ENCODE measurements at places on chromosomes 1 and 21. TPM values are rescaled to one million over a fixed set of nuclear protein-coding genes. Genes with fewer than 3 reads are reported as not detected.

The TEDDM1 gene
- total RNA-seq = not detected

The NCF2 gene
- 7.0 TPM for total RNA-seq

The RPS27 gene
- 8,421 TPM for total RNA-seq

The CD84 gene
- 14.4 TPM for total RNA-seq

The MATN1 gene
- 0.19 TPM for total RNA-seq

The FCRL1 gene
- total RNA-seq = 109 TPM

DNA sequence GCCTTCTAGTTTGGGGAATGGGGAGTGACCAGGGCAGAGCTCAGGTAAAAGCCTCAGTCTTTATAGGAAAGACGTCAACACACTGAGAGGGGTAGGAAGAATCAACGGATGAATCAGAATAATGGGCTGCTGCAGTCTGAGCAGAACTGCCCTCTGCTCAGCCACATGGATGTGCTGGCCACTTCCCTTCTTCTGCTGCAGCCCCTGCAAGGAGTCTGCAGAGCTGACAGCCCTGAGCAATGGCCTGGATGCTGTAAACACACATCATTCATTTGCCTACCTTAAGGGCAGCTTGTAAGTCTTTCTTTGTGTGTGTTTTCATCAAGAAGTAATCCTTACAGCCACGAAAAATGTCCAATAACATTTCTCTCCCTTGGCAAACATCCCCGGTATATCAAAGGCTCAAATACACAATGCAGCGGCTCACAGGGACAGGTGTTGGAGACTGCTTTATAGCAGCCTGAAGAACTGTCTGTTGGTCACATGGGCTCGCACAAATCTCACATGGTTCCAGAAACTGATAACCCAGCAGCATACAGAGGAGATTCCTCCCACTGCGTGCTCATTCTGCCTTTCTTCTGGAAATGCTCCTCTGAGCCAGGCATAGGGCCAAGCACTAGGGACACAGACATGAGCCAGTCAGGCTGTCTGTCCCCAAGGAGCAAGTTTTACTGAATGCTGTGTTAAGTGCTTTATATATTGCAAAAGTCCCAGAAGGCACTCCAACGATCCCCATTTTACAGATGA is 110.1 kb downstream of the HMGB4 start:
- no peak overlapping the region for H3K27ac ChIP-seq
- no peaks in the 10 kb centered on the region for H3K4me1 ChIP-seq
- no peak overlapping the region for H3K4me3 ChIP-seq
- no peaks in the 10 kb centered on the region for H3K27me3 ChIP-seq

GRCh38 chr21:34517491-34518245 is 5.7 kb upstream of the KCNE1 start:
- no peak overlapping the region for H3K27ac ChIP-seq
- H3K4me3 ChIP-seq = no peak overlapping the region
- H3K36me3 ChIP-seq = no peaks in the 10 kb centered on the region
- peak; percentile 66 for DNase-seq
- no peaks in the 10 kb centered on the region for H3K4me1 ChIP-seq
- H3K27me3 ChIP-seq = no peaks in the 10 kb centered on the region

DNA sequence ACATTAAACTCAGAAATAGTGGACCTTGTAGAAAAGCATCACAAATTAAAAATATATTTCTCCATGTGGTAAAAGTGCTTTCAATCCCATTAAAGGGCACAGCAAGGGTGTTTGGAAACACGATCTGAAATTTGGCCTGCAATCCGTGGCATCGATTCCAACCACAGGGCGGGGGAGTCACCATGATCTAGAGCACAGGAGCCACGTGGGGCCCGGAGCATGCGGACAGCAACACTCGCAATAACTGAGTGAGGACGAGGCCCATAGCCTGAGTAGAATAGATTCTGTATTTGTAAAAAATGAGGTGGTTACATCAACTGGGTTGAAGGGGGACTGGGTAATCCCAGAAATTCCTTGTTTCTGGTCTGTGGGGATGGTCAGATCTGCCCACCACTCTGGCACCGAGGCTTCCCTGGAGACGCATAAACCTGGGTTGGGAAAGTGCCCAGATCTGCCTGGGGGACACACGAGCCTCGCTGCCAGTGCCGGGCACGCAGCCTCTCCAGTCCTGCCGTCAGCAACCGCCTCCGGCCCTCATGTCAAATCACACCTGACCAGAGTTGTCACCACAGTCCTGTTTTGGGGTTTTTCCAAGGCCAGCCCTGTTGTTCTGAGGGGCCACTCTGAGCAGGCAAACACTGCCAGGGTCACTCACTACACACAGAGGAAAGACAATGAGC is 104.3 kb downstream of the PGBD5 start:
- no peak overlapping the region for H3K4me3 ChIP-seq
- no peak for DNase-seq
- no peaks in the 10 kb centered on the region for H3K27me3 ChIP-seq
- no peaks in the 10 kb centered on the region for H3K36me3 ChIP-seq
- no peaks in the 10 kb centered on the region for H3K4me1 ChIP-seq

- no peaks in the 10 kb centered on the region for H3K36me3 ChIP-seq
- DNase-seq = no peak
- no peaks in the 10 kb centered on the region for H3K4me1 ChIP-seq
- H3K27ac ChIP-seq = no peak overlapping the region
- no peak overlapping the region for H3K4me3 ChIP-seq
These were observed 6.4 kb downstream of the TTC22 start for GRCh38 chr1:54794451-54795355.

DNA sequence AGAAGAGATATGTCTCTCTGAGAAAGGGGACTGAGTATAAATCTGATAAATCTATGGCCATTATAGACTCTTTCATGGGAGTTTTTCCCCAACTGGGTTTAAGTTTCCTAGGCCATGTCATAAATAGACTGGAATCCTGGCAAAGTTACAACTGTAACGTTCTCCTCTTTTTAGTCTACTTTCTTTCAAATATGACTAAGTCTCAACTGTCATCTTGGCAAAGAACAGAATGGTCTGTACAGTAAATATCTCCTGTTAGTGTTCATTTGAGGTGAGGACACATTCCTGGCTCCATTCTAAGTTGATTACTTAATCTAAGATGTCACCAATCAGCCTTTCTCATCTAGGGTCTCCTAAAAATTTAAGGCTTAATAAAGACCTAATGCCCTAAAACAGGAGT is 300.5 kb downstream of the BRINP2 start:
- no peaks in the 10 kb centered on the region for H3K4me1 ChIP-seq

DNA sequence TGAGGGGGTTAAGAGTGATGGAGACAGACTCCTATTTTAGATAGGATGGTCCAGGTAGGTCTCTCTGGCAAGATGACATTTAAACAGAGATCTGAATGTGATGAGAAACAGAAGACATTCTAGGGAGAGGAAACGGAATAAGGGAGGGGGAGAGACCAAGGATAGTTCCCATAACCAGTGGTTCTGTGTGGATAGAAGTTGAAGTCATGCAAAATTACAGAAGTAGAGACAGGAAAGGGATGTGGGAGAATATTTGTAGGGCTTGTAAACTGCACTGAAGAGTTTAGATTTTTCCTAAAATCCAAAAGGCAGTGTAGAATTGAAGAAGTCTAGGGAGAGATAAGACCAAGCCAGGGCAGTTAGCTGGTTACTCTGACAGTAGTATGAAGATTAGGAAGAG is 200.6 kb downstream of the GRIK1 start:
- H3K4me1 ChIP-seq = no peaks in the 10 kb centered on the region
- H3K27me3 ChIP-seq = no peaks in the 10 kb centered on the region
- H3K4me3 ChIP-seq = no peak overlapping the region
- H3K27ac ChIP-seq = no peak overlapping the region

DNA sequence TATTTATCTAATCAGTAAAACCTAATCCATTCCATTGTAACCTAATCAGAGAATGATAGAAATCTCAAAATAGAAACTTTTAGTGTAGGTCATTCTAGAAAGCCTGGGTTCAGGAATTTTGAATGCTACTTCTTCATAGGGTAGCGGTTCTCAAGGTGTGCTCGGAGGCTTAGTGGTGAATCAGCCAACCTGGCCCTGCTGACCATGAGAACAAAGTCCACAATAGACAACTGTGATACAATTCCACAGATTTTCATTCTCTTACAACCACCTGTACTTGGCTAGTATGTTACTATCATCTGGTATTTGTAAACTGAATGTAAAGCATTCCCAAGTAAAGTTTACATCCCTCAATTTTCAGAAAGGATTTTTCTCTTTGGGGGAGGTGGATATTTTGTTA is 7.5 kb upstream of the PUM1 start:
- H3K27me3 ChIP-seq = no peaks in the 10 kb centered on the region
- no peaks in the 10 kb centered on the region for H3K36me3 ChIP-seq
- H3K27ac ChIP-seq = no peak overlapping the region
- H3K4me1 ChIP-seq = no peaks in the 10 kb centered on the region

DNA sequence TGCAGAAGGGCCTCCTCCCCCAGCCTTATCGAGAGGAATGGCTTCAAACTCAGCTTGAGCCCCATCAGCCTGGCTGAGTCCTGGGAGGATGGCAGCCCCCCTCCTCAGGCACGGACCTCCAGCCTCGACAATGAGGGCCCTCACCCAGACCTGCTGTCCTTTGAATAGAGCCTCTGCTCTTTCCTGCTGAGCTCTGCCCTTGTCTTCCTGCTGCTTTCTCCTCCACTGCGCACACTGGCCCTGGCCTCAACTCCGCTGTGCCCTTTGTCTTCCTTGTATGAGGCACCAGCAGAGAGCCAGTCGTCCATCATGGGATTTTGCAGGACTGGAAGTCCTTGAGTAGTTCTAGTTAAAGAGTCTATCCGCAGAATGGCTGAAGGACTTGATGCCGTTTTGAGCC is 2.0 kb downstream of the C1orf226 start:
- H3K4me1 ChIP-seq = no peaks in the 10 kb centered on the region
- no peaks in the 10 kb centered on the region for H3K36me3 ChIP-seq
- H3K27me3 ChIP-seq = no peaks in the 10 kb centered on the region
- no peak for DNase-seq

GRCh38 chr1:155979597-155980343 is 1.4 kb upstream of the ARHGEF2 start:
- peak; percentile 87 for DNase-seq
- H3K4me3 ChIP-seq = peak overlapping the region; percentile 91
- H3K36me3 ChIP-seq = peaks cover 4% of the 10 kb centered on the region
- H3K27me3 ChIP-seq = no peaks in the 10 kb centered on the region

DNA sequence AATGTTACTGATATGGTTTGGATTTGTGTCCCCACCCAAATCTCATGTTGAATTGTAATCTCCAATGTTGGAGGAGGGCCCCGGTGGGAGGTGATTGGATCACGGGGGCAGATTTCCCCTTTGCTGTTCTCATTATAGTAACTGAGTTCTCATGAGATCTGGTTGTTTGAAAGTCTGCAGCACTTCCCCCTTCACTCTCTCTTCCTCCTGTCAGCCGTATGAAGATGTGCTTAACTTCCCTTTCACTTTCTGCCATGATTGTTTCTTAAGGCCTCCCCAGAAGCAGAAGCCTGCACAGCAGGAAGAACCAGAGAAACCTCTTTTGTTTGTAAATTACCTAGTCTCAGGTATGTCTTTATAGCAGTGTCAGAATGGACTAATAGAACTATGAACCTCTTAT is 28.4 kb downstream of the TRIM33 start:
- H3K4me3 ChIP-seq = 0 out of 2 replicates have a peak overlapping the region, but pooled peaks have one; percentile 21
- DNase-seq = peak; percentile 75
- H3K4me1 ChIP-seq = peaks cover 35% of the 10 kb centered on the region
- H3K27ac ChIP-seq = peak overlapping the region; percentile 77
- H3K27me3 ChIP-seq = no peaks in the 10 kb centered on the region

DNA sequence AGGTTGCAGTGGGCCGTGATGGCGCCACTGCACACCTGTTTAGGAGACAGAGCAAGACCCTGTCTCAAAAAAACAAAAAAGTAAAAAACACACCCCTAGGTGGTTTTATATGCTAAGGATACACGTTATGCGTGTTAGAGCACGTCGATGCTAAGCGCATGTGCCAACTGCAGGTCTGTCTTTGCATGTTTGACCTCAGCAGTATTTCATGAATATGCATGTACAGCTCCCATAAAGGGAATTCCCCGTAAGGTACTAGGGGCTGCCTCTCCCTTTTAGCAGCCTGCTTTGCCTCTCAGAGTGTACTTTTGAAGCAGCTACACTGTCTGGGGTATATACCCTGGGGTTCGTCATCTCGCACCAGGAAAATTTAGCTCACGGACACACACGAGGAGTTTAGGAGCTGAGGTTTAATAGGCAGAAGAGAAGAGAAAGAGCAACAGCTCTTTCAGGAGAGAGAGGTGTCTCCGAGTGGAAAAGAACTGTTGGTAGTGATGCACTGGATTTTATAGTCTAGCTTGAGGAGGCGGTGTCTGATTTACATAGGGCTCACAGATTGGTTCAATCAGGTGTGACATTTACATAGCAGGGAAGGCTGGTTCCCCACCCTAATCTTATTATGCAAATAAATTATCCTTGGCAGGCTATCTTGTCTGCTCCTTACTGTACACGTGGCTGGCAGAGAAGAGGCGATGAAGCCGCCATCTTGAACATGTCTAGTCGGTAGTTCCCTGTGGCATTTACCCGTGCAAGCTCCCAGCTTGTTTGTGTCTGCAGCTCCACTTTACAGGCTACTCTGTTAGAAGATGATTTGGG is 4.2 kb upstream of the OTUD3 start:
- H3K4me1 ChIP-seq = peaks cover 6% of the 10 kb centered on the region
- peak; percentile 44 for DNase-seq
- H3K27me3 ChIP-seq = no peaks in the 10 kb centered on the region
- no peaks in the 10 kb centered on the region for H3K36me3 ChIP-seq
- no peak overlapping the region for H3K4me3 ChIP-seq

DNA sequence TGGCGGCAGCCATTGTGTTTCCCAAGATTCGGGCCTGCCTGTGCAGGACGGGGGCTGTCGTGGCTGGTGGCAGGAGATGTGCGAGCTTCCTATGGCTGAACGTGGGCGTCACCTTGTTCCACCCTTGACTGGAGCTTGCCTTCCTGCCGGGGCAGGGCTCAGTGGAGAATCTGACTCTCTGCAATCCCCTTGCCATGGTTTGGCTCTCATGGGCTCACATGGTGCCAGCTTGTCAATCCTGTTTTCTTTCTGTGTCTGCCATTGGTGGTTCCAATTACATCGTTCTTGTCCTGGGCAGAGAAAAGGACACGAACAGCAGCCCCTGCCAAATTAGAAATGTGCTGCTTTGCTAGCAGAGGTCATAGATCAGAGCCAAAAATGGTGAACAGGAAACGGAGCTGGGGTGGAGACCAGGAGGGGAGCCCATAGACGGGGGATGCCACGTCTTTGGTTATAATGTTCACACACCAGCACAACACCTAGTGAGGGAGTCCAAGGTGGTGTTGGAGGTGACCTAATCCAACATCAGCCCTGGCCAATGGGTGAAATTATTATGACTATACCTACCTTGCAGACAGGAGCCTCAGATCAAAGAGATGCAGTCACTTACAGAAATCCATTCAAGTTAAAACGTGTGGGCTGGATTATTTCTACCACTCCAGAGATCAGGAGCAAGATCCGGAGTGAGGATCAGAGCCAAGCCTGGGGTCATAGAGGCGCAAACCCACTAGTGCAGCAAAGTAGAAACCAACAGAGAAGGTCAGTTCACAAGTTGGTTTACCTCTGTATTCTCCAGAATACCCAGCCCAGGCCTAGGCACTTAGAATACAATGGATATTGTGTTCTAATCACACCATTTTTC is 253.1 kb downstream of the SIPA1L2 start:
- no peak for DNase-seq
- peaks cover 5% of the 10 kb centered on the region for H3K4me1 ChIP-seq
- H3K36me3 ChIP-seq = no peaks in the 10 kb centered on the region

GRCh38 chr1:18951416-18951815 is 5.1 kb downstream of the IFFO2 start:
- H3K36me3 ChIP-seq = no peaks in the 10 kb centered on the region
- no peaks in the 10 kb centered on the region for H3K27me3 ChIP-seq
- H3K4me3 ChIP-seq = no peak overlapping the region
- no peaks in the 10 kb centered on the region for H3K4me1 ChIP-seq
- H3K27ac ChIP-seq = no peak overlapping the region
